ENCODE measurements at places on chromosomes 7 and 10.

DNA sequence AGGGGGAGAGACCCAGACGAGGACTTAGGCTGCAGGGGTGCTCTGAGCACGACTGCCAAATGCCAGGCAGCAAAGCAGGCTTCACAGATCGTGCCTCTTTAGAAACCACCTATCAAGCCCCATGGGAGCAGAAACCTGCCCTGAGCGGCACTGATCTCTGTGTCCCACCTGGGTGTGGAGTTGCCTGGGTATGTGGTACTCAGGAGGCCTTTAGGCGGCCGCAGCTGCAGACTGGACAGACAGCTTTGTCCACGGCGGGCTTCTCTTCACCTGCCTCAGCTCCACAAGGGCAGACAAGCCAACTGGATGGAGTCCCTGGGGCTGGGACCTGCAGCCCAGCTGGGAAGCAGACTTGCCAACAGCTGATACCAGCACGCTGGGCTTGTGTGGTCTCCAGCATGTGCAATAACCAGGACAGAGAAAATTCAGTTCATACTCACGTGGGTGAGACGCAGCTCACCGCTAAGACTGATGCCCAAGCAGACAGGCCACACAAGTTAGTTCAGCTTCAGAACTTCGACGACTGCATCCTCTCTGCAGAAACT is 163.2 kb downstream of the EBF3 start:
- DNase-seq = no peak

- peak; percentile 30 for DNase-seq
Observed at GRCh38 chr7:155804897-155805825, 7.1 kb downstream of the SHH start.

GRCh38 chr7:34487391-34488115 is 170.5 kb upstream of the NPSR1 start:
- DNase-seq = no peak

DNA sequence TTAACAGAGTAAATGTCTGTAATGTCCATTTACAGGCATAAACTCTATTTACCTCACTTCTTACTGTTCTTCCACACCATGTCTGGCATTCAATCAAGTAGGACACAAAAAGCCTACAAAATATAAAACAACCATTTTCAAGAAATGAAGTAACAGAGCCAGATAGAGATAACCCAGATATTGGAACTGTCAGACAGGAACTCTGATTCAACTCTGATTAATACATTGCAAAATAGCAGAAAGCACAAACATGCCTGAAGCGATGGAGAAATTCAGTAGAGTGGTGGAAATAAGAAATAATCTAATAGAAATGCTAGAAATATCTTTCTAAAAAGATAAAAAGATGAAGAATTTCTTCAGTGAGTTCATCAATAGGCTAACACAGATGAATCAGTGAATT is 964.4 kb downstream of the PCDH15 start:
- no peak for DNase-seq

- no peak for DNase-seq
Observed at GRCh38 chr7:7266257-7266881, 84.0 kb downstream of the C1GALT1 start.

All from Peyer's patch (tissue), 4 donors.